Activated naive CD8-positive, alpha-beta T cell treated with anti-CD3 and anti-CD28 coated beads for 36 hours (primary cell): ENCODE measurements at places on chromosomes 12 and 14.

- no peak for DNase-seq
These were observed 28.0 kb upstream of the GARIN6 start for GRCh38 chr12:99619389-99620158.

- no peak for DNase-seq
These were observed 904.8 kb upstream of the SEL1L start for GRCh38 chr14:82438436-82438835.

DNA sequence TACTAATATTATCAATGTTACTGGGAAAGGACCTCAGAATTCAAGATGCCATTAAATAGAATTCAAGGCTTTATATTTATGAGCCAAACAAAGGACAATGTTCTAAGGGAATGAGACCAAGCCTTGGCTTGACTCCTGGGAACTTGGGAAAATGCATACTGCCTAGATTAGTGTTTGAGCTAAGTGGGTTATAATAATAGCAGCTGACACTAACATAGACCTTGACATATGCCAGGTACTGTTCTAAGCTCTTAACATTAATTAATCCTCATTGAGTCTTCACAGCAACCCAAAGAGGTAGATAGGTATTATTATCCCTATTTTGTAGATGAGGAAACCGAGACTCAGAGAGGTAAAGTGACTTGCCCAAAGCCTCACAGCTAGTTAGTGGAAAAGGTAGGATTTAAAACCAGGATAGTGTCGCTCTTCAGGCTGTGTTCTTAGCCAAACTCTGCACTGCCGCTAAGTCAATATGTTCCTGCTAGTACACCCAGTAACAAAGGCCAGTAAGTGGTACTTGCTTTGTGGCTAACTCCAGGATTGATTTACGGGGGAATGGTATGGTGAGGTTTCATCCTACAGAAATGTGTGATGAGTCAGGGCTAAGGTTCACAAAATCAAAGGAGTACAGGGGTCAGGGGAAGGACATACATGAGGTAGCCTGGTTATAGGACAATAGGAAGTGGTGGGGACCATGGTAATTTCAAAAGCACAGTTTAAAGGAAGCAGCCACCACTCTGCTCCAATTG lies 35.8 kb upstream of the PRKAB1 start:
- DNase-seq, result no peak

GRCh38 chr14:76131071-76131965 lies 20.4 kb upstream of the GPATCH2L start:
- no peak for DNase-seq

- no peak for DNase-seq
These were observed 94.0 kb downstream of the NAV3 start for GRCh38 chr12:77924703-77925102.

DNA sequence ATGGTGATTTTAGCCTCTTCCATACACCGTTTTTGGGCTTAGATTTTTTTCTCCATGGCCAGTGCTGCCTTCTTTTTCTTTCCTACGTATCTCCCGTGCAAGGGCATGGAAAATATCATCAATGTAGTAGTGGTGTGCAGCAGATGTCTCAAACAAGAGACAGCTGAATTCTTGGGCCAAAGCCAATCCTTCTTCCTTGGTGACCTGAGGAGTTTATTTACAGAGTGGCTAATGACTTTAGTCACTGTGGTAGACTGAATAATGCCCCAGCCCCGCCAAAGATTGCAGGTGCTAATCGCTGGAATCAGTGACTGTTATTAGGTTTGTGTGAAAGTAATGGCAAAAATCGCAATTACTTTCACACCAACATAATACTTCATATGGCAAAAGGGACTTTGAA lies 235.5 kb upstream of the NOS1 start:
- no peak for DNase-seq

GRCh38 chr12:98612696-98613334 lies 19.3 kb downstream of the SLC25A3 start:
- no peak for DNase-seq
